Glomerular endothelial cell (primary cell): ENCODE measurements at places on chromosomes 1 and 21. TPM values are rescaled to one million over a fixed set of nuclear protein-coding genes. Genes with fewer than 3 reads are reported as not detected.
A peak's percentile ranks its signal among the peaks of the same experiment; 100 is the strongest.

UBAP2L gene
- 95.6 and 120 TPM in 2 replicates for total RNA-seq

- peak; percentile 100 for DNase-seq
These were observed 73.3 kb downstream of the HSF2BP start for GRCh38 chr21:43585924-43586413.

- no peak for DNase-seq
These were observed 597.1 kb upstream of the USP24 start for GRCh38 chr1:55812281-55812680.

GRCh38 chr1:226649780-226650179 lies 89.3 kb downstream of the ITPKB start:
- no peak for DNase-seq

- no peak for DNase-seq
These were observed 436.4 kb downstream of the PLA2G4A start for GRCh38 chr1:187264995-187265602.
